ENCODE measurements at places on chromosomes 2 and 18. TPM values are rescaled to one million over a fixed set of nuclear protein-coding genes. Genes with fewer than 3 reads are reported as not detected.

DNA sequence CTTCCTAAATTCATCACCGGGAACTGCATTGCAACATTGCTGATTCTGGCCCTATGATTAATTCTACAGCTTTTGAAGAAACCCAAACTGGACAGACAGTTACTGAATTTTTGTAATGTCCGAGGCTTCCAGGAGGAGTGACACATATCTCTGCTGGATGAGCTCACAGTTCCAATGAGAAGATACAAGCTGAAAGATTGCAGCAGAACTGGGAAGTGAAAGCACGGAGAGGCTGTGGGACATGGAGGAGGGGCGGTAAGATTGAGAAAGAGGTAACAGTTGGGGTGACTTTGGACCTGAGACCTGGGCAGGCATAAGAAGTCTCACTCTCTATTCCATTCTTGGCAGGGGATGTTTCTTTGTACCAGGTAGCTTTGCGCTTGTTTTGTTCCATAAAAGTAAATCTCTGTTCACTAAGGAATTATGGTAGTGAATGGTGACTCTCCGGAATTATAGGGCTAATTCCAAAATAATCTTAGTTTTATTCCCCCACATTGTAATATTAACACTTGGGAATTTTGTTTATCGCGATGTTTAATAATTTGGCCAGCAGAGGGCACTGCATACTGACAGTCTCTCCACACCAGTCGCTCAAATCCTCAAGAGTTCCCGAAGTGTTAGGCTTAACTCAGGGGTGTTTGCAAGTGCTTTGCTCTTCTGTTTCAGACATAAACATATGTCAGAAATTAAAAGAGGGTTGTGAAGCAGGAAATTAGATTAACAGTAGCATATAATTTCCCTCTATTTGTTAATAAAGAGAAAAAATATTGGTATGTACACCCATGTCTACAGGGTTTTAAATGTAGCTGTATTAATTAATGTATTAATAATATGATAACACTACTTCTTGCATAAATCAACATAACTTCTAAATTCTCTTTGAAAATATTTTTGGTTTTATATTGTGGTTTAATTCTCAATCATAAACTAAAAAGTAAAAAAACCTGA, 201.4 kb downstream of the SOCS6 start:
- H3K27ac ChIP-seq: no peak overlapping the region
- peak; percentile 86 for DNase-seq
- no peaks in the 10 kb centered on the region for H3K4me1 ChIP-seq
- H3K4me3 ChIP-seq: no peak overlapping the region

DNA sequence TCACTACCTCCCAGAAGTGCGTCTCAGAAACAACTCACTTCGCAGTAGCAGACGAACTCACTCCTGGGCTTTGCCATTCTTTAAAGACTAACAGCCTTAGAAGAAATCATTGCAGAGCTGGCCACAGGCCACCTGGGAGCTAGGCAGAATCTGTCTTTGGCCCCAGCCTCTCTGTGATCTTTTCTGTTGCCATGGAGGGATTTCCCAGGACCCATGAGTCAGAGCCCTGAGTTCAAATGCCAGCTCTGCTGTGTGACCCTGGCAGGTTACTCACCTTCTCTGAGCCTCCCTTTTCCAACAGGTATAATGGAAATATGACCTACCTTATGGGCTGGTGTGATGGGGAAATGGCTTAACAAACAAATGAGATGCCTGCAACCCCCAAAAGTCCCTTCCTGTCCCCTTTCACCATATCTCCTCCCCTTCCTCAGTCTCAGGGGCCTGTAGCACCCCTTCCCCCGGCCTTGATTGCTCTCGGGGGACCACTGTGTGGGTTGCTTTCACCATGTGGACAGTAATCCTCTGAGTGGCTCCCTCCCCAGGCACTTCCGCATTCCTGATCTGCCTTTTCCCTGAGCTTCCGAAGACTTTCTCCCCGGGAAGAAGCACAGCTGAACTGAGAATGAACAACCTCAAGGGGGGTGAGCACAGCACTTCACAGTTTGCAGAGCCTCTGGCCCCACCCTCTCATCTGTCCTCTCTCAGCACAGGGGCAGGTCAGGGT, 34.0 kb upstream of the SLC66A3 start:
- peaks cover 16% of the 10 kb centered on the region for H3K4me1 ChIP-seq
- H3K27ac ChIP-seq: no peak overlapping the region
- no peaks in the 10 kb centered on the region for H3K36me3 ChIP-seq
- H3K27me3 ChIP-seq: peaks cover 2% of the 10 kb centered on the region
- no peak for DNase-seq
- H3K4me3 ChIP-seq: no peak overlapping the region

- no peak overlapping the region for H3K27ac ChIP-seq
- H3K36me3 ChIP-seq: no peaks in the 10 kb centered on the region
- no peak for DNase-seq
- H3K4me1 ChIP-seq: no peaks in the 10 kb centered on the region
Measured at GRCh38 chr2:148279216-148279615, 258.3 kb downstream of the MBD5 start.

- H3K36me3 ChIP-seq: no peaks in the 10 kb centered on the region
- no peak overlapping the region for H3K4me3 ChIP-seq
- H3K27ac ChIP-seq: no peak overlapping the region
Measured at GRCh38 chr2:44061876-44062275, 66.1 kb upstream of the LRPPRC start.

GRCh38 chr2:18123577-18123976, 245.1 kb downstream of the KCNS3 start:
- H3K4me3 ChIP-seq: no peak overlapping the region
- H3K27me3 ChIP-seq: no peaks in the 10 kb centered on the region
- DNase-seq: no peak
- H3K4me1 ChIP-seq: no peaks in the 10 kb centered on the region

DNA sequence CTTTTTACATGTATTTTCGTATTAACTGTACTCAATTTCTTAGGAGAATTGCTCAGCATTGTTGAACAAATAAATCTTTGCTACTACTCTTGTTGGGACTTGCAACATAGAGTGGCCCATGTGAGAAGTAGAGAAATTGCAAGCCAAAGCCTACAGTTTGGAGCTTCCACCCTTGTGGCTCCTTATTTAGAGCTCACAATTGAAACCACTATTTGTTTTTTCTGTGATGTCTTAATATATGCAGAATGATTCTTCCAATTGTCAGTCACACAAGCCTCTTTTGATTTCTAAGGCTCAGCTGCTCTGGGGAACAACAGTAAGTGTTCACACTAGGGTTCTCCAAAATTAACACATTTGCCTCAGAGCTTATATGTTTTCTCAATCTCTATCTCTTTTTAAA, 60.2 kb upstream of the GALNT13 start:
- H3K4me1 ChIP-seq: no peaks in the 10 kb centered on the region
- H3K27ac ChIP-seq: no peak overlapping the region
- no peak for DNase-seq
- no peak overlapping the region for H3K4me3 ChIP-seq
- H3K36me3 ChIP-seq: no peaks in the 10 kb centered on the region

- H3K36me3 ChIP-seq: peaks cover 17% of the 10 kb centered on the region
- peaks cover 3% of the 10 kb centered on the region for H3K4me1 ChIP-seq
- DNase-seq: no peak
Measured at GRCh38 chr18:76363436-76364120, 131.5 kb downstream of the ZNF516 start.

The RND3 gene
- total RNA-seq: 62.7 TPM

The FRZB gene
- 68.5 TPM for total RNA-seq

The DYSF gene
- total RNA-seq: 3.5 TPM

The PSTPIP2 gene
- total RNA-seq: 8.8 TPM

Measured in spinal cord (tissue), 10 donors.